Activated CD8-positive, alpha-beta memory T cell treated with anti-CD3 and anti-CD28 coated beads for 1 hour (primary cell): ENCODE measurements at places on chromosomes 5 and 9.

- DNase-seq = no peak
Observed at GRCh38 chr9:36276781-36277181, 18.5 kb upstream of the GNE start.

DNA sequence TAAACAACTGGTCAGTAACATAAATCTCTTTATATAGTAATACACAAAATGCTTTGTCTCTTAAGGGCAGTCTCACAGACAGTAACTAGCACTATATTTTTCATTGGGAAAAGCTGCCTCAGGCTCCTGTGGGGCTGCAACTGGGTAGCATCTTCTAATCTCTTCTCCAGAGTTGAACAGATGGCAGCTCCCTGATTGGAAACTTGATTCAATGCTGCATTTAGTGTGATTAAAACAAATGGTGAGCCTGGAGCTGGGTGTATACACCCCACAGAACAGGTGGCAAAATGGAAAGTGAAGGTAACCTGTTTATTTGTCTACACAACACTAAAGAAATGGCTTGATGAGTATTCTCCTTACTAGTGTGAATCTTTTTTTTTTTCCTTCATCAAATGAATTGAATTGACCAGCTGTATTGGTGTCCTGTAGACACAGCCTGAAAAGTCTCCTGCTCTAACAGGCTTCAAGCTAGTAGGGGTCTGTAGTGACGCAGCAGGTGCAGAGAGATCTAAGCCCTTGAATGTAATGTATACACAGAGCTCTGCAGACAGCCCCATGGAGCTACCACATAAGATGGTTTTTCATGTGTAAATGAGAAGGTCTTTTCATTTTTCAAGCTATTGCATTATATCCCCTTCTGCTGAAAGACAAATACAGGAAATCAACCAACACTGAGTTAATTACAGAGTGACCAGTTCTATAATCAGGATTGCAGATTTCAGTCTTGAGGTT is 43.3 kb downstream of the IZUMO3 start:
- DNase-seq = no peak

DNA sequence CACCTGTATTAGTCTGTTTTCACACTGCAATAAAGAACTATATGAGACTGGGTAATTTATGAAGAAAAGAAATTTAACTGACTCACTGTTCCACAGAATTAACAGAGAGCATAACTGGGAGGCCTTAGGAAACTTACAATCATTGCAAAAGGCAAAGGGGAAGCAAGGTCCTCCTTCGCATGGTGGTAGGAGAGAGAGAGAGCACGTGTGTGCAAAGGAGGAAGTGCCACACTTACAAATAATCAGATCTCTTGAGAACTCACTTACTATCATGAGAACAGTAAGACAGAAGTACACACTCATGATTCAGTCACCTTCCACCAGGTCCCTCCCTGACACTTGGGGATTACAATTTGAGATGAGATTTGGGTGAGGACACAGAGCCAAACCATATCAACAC is 258.7 kb downstream of the TRIM32 start:
- no peak for DNase-seq

GRCh38 chr5:122141751-122142150 is 12.4 kb downstream of the ZNF474 start:
- DNase-seq = no peak

GRCh38 chr5:150335778-150336177 is 21.7 kb upstream of the TCOF1 start:
- no peak for DNase-seq

DNA sequence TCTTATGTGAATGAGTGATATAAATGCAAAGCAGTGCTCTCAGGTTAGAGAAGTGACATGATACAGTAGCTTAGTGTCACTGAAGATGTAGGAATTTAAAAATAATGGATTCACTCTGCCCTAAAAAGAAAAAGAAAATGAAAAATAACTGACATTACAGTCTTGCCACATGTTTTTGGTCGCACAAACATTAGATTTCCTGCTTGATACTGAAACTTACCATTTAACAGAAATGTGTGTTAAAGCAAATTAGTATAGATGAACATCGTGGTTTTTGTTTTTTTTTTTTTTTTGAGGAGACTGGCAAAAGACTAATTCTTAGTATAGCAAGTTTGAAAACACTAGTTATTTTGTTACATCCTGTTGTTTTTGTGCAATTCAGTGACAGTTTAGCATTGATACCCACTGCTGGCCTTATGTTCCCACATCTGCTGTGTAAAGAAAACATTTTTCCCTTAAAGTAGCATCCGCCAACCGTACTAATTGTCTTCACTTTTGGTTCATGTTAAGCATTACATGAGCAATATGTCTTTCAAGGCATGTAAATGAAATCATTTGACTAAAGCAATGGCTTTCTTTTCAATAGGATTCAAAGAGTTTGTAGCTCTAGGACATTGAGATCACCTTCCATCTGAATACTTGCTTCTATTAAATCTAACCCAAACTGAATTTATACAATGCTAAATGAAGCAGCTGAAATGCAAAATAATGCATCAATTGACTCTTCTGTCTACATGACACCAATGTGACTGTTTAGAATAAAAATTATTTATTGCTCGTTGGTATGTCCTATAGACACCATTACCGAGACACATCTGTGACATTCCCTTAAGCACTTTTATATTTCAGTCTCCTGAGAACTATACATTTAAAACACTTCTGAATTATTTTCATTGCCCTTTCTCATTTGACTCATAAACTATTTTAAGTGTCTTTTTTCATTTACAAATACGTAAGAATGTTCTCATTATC is 859.1 kb downstream of the MAT2B start:
- DNase-seq = no peak

- no peak for DNase-seq
Observed at GRCh38 chr5:53965459-53965858, 344.9 kb downstream of the ARL15 start.

GRCh38 chr5:146399481-146399880 is 47.7 kb upstream of the TCERG1 start:
- no peak for DNase-seq
